ENCODE measurements at places on chromosomes 13 and 19.
A peak's percentile ranks its signal among the peaks of the same experiment; 100 is the strongest.

DNA sequence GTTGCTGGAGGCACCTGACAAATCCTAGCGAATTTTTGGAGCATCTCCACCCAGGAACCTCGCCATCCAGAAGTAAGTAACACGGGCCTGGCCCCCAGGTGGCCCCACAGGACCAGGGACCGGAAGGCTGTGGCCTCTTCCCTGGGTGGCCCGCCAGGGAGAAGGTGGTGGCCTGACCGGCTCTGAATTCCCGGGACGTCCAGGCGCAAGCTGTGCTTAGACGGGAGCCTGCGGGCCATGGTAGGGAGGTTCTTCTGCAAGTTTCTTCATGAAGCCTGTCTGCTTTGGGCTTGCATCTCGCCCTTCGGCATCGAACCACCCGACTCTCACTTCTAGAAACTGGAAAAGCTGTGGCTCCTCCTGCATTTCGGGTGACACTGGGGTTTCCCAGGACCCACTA lies 47.4 kb downstream of the KDM4B start:
- no peak for DNase-seq

DNA sequence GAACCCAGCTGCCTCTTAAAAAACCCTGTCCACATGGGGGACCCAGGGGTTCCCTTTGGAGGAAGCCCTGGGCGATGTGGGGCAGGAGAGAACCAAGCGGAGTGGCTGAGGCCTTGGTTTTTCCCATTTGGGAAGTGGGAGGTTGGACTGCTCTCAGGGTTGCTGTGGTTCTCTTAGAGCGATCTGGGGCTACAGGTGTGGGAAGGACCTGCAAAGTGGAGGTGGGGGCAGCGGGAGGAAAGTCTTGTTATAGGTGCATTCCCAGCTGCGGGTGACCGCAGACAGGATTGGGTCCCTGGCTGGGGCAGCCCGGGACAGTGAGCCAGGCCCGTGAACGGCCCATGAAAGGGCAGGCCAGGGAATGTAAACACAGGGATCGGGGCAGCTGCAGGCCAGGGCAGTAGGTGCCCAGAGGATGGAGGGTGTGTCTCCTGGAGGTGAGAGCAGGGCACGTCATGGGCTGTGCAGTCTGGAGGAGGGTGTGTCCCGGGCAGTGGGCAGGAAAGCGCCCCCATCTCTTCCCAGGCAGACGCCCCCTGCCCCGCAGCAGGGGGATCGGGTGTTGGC lies 814 bp downstream of the SLC25A23 start:
- DNase-seq = no peak

DNA sequence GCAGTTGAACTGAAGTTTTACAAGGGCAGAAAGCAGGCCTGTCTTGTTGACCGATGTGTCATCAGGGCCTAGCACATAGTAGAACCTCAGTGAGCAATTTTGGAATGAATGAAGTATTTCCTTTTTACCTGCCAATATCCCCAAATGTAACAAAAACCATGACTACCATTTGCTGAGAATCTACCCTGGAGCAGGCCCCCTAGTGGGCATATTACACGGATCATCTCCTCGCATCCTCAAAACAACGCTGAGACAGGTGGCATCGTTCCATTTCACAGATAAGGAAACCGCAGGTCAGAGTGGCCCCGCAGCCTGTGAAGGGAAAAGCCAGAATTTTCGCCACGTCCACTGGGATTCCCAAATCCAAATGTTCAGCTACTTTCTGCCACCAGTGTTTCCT lies 77.9 kb downstream of the CACNA1A start:
- no peak for DNase-seq

GRCh38 chr19:30255791-30256495 lies 116.2 kb upstream of the ZNF536 start:
- no peak for DNase-seq

DNA sequence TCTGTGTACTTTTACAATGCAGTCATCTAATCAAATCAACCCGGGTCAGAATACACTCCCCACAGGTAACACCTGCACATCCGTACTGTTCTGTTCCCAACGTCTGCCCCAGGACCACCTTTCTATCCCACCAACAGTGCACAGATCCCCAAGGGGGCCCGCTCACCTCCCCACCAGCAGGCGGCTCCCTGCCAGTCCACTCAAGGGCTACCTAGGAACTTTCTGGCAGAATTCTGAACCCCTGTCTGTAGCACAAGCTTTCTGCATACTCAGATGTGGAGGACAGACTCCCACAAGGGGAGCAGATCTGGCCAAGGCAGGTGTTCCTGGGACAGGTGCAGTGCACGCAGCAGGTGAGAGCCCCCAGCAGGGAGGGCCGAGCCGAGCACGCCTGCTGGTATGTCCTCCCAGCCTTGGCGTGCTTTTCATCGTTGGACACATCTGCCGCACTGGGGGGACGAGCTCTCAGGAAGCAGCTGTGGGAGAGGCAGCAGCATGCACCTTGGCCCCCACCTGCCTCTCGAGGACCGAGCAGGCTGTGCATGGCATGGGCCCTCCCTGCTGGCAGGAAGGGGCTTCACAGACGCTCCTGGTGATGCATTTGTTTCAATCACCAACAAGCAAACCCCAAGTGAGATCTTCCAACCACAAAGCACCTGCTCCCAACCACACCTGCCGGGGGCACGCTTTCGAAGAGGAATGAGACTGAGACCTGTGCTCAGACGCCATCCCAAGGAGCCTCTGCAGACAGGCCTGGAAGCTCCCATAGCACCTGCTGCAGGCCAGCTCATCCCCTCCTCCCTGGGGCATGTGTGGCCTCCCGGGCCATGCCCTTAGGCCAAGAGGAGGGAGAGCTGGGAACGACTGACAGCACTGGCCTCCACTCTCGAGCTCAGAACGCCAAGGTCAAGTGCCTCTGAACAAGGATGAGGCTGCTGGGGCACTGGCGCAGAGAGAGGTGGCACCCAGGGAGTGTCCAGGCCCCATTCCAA lies 35.9 kb downstream of the RAB20 start:
- DNase-seq = no peak

DNA sequence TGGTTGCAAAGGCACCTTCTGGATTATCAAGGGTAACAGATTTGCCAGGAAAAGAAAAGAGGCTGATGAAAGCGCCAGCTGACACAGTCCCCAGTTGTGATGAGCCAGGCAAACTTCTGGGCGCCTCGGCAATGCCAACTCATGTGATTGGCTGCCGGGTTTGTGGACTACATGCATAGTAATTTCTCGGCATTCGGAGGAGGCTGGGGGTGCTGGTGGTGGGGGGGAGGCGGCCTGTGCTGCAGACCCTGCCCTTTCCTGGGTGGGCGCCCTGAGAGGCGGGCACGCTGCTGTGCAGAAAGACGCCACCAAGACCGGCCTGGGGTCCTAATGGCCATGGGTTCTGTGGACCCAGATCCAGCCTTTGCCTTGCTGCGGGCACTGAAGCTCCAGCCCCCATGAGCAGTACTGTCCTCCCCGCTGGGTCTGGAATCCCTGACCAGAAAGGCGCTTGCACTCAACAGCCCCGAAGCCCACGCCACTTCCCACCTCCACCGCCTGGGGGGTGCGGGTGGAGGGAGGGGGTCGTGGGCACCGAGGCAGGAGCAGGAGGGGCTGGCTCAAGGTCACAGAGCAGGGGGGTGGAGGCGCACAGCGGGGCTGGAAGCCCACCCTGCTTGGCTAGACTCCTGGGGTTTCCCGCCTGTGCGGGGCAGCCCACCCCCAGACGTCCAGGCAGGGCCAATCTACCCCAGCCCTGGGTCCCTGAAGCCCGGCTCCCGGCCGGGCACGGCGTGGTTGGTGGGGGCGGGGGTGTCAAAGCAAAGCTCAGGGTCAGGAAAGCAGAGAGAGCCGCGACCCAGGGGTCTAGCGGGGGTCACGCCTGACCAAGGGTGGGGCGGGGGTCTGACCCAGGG lies 1.0 kb downstream of the DIRAS1 start:
- peak; percentile 18 for DNase-seq

GRCh38 chr19:30802424-30803013 lies 430.3 kb downstream of the ZNF536 start:
- DNase-seq = no peak

GRCh38 chr13:73733706-73734105 lies 400.5 kb downstream of the KLF12 start:
- no peak for DNase-seq

DNA sequence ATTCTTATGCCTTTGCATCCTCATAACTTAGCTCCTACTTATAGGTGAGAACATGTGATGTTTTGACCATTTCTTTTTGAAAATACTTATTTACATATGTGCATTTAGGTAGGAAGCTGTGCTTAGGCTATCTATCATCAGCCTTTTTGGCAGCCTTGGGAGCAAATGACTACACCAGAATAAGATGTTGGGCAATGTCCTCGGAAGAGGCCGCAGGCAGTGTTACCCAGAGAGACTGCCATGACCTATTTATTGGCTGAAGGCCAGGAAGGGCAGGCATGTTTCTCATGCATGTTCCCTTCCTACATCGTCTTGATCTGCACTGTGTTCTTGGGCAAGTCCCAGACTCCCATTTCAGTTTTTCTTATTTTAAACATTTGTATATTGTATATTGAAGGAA lies 122.3 kb downstream of the B3GLCT start:
- DNase-seq = no peak

- DNase-seq = no peak
Measured at GRCh38 chr13:48593536-48593935, 60.2 kb upstream of the CYSLTR2 start.

DNA sequence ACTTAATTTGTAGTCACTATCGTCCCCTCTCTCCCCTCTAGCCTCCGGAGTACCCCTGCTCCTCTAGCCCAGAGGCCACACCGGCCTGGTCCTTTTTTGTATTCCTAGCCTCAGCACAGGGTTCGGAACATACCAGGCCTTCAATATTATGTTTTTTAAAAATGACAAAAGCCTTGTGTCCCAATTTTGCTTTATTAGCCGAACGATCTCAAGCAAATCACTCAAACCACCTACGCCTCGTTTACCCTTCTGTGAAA lies 463 bp upstream of the POMP start:
- DNase-seq = no peak

GRCh38 chr13:36131222-36131930 lies at the start of gene DCLK1:
Gene DCLK1, minus strand, starts transcription at chr13:36131382.
- DNase-seq = no peak

DNA sequence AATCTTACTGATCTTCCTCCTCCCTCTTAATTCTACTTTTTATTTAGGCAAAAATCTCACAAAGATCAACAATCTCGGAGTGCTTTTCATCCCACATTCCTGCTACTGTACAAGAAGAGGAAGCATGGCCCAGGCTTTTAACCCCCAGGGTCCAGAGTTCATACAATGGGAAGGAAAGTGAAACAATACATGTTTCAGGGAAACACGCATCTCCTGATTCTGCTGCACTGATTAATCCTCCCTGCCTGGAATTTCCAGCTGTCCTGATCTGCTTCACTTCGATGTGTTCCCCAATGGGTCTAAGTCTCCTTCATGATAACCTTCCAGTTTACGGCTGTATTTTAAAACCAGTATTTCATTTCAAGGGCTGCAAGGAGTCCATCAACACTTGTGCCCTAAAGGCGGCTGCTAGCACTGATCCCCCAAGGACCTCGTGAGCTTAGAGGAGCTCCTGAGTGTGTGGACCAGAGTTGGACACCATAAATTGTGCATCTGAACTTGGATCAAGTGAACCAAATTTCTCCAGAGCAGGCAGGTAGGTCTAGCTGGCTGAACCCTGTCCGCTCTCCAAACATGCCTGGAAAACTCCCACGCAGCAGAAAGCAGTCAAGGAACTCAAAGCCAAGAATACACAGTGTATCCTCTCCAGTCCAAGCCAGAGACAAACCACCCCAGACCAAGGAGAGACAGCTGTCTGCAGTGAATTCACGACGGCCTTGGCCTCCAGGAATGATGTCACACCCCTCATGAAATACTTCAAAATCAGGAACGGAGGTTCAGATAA lies 44.3 kb downstream of the COL4A1 start:
- no peak for DNase-seq

- DNase-seq = no peak
Measured at GRCh38 chr19:47713046-47714021, at the start of gene EHD2. Gene EHD2, plus strand, starts transcription at chr19:47713422. Its CDS starts 3,191 bp downstream, at chr19:47716613.

DNA sequence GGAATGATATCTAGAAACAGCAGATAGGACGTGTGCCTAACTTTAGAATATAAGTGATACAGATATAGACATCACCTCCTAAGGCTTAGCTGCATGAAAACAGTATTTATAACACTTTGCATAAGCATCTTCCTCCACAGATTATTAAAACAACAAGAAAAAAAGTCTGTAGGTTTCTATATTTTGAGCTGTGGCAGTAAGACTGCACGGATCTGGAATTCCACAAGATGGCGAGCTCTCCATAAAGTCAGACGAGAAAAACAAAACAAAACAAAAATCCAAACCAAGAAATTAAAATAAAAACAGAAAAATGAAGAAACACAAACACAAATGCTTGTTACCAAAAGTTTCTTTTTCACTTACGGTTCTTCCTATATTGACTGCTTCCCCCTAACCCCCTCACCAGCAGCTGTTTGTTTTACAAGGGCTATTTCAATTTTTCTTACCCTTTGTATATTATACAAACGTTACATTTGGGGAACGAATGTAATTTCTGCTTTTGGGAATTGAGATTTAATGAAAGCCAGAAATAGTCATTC lies 285.8 kb downstream of the MYO16 start:
- no peak for DNase-seq

DNA sequence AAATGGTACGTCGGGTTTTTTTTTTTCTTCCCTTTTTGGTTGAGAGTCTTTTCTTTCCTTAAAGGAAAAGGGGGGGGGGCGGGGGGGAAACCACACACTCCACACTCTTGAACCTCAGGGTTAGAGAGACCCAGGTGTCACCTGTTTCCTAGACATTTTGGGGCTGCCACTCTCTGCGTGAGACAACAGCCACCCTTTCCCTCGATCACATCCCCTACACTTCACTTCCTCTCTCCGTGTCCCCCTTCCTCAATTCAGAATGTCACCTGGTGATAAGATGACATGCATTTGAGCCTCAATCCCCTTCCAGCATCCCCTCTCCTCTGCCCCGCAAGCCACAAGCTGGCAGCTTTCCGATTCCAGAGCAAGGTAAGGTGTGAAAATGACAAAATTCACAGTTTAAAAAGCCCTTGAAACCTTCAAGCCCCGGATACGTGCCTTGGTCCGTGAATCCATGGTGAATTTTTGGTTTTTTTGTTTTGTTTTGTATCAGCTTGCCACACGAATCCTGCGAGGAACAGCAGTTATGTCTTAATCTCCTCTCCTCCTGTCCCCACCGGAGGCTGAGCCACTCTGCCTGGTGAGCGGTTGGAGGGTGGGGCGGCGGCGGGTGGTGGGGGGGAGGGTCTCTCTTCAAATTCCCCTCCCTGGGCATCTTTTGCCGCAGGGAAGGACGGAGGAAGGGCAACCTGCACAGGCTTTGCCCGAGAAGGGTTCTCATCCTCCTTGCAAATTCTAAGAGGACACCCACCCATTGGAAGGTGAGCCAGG lies 4.2 kb downstream of the PTPRS start:
- DNase-seq = no peak

- DNase-seq = no peak
Measured at GRCh38 chr19:3119071-3119595, 16.7 kb upstream of the GNA15 start.

DNA sequence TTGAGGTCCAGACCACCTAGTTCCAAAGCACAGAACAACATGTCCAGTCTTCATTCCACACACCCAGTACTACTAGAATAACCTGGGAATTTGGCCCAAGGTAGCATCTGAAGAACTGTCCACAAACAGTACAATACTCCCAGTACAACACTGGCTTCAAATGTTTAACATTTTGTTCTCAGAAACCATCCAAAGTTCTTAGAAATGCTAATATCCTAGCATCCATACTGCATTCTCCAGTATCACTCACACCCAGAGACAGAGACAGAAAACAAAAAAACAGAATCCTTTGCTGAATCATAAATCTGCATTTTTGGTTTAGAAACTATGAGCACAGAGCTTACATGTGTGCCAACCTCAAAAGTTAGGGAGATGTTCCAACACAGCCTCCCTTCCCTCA lies 490.8 kb downstream of the FOXO1 start:
- no peak for DNase-seq

- DNase-seq = no peak
Measured at GRCh38 chr19:41860419-41861115, 512 bp downstream of the RPS19 start.
